ENCODE measurements at places on chromosomes 1 and 21.

DNA sequence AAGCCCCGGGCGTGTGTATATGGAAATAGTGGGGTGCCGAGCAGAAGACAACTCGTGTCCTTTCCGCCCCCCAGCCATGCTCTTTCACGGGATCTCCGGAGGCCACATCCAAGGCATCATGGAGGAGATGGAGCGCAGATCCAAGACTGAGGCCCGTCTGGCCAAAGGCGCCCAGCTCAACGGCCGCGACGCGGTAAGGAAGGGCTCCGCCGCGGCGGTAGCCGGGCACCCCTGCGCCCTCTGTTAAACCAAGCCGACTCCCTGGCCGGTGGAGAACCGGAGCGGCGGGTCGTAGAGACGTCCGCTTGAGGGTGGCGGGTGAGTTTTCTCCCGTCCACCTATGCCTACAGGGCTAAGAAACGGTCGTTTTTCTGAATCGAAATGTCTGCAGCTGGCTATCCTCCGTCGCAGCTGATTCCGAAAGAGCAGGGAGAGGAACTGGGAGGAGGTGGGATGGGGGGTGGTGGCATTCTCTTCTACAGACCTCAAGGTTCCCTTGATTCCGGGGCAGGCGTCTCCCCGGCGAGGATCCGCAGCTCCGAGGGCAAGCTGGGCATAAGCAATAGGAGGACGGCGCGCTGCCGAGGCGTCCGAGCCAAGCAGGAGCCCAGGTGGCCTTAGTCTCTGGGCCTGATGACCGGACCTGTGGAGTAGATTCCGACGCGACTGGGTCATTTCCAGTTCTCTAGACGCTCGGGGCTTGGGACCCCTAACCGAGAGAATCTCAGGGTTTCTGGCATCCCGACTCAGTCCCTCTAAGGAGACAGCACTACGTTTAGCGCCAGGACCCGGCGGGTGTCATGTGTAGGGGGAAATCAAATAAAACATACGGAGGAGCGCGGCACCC is 856 bp downstream of the LHX9 start:
- DNase-seq = no peak

- DNase-seq = no peak
Measured at GRCh38 chr1:245298781-245299180, 144.0 kb downstream of the KIF26B start.

GRCh38 chr1:93666613-93667384 is 14.8 kb downstream of the BCAR3 start:
- DNase-seq = no peak

DNA sequence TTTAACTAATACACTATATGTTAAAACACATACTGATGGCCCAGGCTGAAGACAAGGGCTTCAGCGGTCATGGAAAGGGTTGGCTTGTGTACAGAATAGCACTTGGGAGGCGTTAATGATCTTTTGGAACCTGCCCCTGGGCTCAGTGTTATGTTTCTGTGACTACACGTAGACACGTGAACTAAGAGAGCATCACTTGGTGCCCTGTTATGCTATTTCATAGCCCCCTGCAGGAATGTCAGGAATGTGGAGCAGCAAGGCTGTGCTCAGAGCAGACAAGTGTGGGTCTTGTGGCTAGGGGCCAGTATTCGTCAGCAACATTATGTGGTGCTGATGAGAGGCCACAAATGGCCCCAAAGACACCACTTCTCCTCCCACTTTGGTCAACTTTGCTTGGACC is 132.4 kb downstream of the MAP3K21 start:
- DNase-seq = no peak

GRCh38 chr1:236389253-236389652 is 4.8 kb upstream of the EDARADD start:
- peak; percentile 18 for DNase-seq

DNA sequence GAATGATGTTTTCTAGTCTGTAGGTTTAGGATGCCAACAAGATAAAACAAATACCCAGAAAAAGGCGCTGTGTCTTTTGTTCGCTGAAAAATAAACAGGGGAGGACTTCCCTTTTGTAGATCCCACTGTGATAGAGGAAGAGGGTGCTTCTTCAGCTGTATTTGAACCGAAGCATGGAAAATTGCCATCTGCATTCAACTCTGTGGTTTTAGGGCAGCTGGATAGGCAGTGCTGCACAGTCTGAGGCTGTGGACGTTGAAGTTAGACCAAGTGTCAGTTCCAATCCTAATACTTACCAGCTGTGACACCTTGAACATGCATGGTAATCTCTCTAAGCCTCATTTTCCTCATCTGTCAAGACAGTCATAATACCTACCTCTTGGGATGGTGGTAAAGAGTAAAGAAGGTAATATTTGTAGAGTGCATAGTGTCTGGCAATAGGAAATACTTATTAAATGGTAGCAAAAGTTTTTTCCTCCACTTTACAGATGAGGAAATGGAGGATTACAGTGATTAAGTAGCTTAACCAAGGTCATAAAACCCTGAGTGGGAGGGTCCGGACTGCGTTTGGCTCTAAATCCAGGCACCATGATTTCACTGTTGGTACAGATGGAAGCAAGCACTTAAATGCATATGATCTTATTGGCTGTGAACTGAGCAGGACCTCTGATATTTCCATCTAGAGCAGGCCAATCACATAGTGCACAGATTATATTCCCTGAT is 48.5 kb downstream of the UTP25 start:
- no peak for DNase-seq

GRCh38 chr1:7579831-7580804 is 191.0 kb upstream of the VAMP3 start:
- DNase-seq = no peak

DNA sequence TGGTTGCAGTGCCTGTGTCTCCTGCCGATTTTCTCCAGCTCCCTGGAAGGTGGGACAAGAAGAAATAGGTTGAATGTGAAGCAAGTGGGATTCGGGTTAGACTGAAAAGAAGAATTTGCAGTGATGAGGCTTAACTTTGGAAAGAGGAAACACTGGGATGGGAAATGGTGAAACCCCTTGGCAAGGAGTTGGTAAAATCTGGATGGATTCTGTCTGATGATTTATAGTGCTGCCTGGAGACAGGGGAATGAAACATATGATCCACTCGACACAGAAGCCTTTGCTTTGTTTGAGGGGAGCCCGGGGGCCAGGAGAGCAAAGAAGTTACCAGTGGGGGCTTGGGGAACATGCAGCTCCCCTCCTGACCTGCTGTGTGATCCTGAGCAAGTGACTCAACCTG is 67.2 kb downstream of the UBIAD1 start:
- DNase-seq = no peak

DNA sequence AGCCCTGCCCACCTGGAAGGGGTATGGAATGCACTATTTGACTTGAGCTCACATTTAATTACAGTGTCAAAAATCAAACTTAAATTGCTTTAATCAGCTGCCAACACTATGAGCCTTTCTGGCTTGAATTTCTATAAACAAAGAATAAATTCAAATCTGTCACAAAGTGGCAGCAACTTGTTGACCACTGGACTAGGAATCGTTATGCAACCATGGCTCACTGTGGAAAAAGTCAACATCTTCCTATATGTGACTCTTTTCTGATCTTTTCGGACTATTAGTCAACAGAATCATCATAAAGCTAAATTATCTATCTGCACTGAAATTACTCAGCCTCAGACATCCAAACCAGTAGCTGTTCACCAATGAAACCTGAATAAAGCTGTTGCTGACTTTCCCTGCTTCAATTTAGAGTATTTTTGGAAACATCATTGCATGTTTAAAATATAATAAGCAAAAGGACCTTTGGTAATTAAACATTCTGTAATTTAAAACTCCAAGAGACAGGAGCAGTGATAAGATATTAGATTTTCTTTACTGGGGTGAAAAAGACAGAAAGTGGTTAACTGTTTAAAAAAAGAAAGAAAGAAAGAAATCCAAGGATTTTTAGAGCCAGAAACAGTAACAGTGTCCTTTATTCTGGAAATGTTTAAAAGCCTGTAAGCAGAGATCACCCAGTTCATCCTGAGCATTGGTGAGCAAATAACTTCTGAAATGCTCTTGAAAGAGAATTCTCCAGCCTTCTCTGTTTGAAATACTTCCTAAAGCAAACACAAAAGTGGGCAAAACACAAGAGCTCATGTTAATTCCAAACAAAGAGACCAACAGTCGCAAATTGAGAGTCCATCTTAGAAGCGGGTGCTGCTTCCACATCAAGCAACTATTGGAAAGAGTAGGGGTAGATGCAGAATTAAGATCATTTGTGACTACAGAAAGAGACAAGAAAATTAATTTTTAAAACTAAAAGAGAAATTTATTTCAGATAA is 26.2 kb upstream of the ERG start:
- DNase-seq = no peak

- DNase-seq = no peak
Measured at GRCh38 chr1:77672374-77672773, 10.1 kb downstream of the ZZZ3 start.

- no peak for DNase-seq
Measured at GRCh38 chr21:46111193-46111571, 13.3 kb downstream of the COL6A2 start.

GRCh38 chr1:221101807-221102605 is 222.8 kb downstream of the HLX start:
- no peak for DNase-seq
